ENCODE measurements at places on chromosomes 2 and 18.

GRCh38 chr2:44495544-44495943, 133.8 kb downstream of the CAMKMT start:
- no peak for DNase-seq

DNA sequence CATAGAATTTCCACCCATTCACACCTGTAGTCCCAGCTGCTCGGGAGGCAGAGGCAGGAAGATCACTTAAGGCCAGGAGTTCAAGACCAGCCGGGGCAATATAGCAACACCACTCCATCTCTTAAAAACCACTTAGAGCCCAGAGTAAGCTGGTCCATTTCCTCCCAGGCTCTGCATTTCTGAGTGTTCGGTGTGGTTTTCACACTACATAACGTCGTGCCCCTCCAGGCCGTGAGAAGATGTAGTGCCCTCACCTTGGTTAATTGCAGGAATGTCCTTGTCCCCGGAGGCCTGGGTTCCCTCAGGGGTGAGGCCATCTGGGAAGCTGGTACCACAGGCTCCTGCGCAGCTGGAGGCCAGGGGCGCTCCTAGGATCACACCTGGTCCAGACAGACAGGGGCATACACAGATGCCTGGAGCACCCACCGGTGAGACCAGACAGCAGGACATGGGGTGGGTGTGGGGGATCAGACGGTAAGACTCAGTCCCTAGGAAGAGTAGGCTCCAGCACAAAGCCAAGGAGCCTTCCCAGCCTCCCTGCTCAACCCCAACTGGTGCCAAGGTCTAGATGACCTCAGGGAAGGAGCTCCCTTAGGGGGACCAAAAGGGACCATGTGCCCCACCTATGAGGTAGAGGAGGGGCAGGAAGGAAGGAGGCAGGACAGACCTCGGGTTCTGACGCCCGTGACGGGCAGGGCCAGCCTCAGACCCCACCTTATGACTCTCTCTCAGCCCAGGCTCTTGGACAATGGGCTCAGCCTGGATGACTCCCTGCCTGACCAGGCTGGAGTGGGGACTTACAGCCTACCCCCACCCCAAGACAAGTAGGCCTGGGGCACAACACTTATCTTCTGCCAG, 752 bp downstream of the ASTL start:
- no peak for DNase-seq

GRCh38 chr2:75222527-75222926, 23.2 kb upstream of the TACR1 start:
- DNase-seq = no peak

DNA sequence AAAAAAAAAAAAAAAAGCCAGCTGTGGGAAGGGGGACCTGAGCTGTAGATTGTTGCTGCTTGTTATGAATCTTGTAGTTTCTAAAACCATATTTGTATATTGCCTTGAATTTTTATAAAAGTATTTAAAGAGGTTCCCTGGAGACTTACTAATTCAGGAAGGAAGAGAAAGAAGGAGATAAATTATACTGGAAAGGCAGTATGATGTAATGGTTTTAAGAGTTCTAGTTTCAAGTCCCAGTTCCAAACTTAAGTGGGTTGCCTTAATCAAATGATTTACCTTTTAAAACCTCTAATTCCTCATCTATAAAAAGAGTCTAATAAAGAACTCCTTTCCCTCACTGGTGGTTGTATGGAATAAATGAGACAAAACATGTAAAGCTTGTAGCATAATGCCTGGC, 62.2 kb downstream of the PTRHD1 start:
- no peak for DNase-seq

- peak; percentile 97 for DNase-seq
These were observed 35.3 kb downstream of the RAB31 start for GRCh38 chr18:9743200-9744016.

GRCh38 chr2:161134547-161135518, 25.4 kb upstream of the TANK start:
- DNase-seq = peak; percentile 44

DNA sequence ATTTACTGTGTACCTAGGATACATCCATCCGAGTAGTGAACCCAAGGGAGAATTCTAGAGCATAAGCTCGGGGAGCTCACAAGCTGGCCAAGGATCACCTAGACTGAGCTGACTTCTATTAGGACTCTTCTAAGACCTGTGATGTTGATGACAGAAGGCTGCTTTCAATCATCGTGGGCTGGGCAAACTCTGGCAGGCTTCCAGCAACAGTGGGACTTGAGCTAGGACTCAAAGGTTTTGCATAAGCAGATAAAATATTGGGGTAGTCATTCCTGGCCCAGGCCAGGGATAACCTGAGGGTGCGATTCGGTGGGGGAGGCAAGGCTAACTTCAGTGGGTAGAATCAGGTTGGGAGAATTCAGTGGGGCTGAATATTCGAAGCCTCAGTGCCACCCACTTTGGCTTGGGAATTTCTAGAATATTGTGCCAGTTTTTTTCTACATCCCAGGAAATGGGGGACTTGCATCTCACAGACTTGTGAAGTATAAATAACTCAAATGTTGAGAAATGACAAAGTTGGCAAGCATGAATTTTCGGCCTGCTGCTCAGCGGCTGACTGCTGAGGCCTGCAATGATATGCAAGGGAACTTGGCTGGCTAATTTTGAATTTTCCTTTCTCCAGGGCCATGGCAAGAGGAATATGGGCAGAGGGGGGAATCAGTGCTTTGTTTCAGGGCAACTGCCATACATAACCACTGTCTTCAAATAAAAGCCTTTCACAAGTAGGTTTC, 274.3 kb downstream of the PRKCE start:
- no peak for DNase-seq

All from astrocyte of the spinal cord (primary cell).